ENCODE measurements at places on chromosomes 11 and 22. TPM values are rescaled to one million over a fixed set of nuclear protein-coding genes. Genes with fewer than 3 reads are reported as not detected.

The TMEM135 gene
- total RNA-seq = 16.8 TPM

GRCh38 chr11:1226226-1226985 lies 3.5 kb downstream of the MUC5B start:
- peak; percentile 90 for DNase-seq

DNA sequence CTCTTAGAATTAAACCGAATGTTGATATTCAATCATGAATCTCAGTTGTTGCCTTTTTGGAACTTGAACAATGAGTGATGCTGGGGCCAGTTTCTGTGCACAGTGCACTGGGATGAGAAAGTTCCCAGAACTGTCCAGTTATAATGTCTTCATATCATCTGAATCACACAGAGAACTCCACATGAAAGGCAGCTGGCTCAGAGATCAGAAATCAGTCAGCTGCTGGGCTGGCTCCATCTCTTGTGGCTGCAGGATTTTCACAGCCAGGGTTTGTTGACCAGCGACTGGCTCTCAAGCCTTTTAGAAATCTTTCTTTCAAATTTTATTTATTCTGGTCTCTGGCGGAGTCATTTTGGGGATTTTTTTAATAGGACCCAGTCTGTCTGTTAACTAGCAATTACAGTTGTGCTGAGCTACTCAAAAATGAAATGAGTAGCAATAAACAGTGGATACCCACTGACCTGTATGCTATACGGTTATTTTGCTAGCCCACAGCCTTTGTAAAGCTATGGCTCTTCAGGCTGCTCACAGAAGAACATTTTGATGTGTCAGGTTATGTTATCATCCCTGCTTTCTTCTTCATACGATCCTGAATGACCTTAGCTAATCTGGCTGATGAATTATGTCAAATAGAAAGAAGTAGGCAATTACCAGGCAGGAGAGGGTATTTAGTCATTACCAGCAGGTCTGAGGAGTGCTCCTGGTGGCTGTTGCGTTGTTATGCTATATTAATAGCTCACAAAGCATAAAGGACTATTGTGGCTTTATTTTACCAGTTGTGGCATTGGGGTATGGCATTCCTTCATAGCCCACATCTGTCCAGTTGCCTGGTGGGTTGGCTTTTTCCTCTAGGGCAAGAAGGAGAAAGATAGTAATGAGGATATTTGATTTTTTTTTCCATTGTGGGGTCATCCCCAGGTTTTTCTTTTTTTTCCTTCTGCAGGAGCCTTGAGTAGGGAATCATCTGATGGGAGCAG lies 3.6 kb downstream of the FAT3 start:
- DNase-seq = no peak

The CCDC15 gene
- total RNA-seq = 3.6 TPM

The PDE3B gene
- total RNA-seq = 0.47 TPM

The SCN3B gene
- total RNA-seq = 0.45 TPM

The HTR3A gene
- not detected for total RNA-seq

- DNase-seq = no peak
Observed at GRCh38 chr22:25655371-25655935, 86.5 kb upstream of the MYO18B start.

- no peak for DNase-seq
Observed at GRCh38 chr22:30178181-30179126, 68.1 kb downstream of the LIF start.

DNA sequence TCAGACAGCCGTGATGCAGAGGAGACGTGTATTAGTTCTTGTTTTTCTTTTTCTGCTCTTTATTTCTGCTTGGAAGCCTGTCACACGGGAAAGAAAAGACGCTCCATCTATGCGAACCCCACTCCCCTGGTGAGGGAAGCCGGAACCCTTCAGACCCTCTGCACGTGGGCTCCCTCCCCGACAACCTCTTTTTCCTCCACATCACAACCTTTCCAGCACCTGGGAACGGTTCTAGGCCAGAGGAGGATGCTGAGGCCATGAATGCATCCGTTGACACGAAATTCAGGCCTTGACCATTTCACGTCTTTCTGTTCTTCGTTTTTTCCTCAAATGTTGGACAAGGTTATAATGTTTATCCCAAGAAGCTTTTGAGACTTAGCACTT lies 85.3 kb upstream of the WNT7B start:
- DNase-seq = no peak

The DCDC1 gene
- not detected for total RNA-seq

GRCh38 chr11:122745111-122745510 lies 89.6 kb downstream of the UBASH3B start:
- no peak for DNase-seq

DNA sequence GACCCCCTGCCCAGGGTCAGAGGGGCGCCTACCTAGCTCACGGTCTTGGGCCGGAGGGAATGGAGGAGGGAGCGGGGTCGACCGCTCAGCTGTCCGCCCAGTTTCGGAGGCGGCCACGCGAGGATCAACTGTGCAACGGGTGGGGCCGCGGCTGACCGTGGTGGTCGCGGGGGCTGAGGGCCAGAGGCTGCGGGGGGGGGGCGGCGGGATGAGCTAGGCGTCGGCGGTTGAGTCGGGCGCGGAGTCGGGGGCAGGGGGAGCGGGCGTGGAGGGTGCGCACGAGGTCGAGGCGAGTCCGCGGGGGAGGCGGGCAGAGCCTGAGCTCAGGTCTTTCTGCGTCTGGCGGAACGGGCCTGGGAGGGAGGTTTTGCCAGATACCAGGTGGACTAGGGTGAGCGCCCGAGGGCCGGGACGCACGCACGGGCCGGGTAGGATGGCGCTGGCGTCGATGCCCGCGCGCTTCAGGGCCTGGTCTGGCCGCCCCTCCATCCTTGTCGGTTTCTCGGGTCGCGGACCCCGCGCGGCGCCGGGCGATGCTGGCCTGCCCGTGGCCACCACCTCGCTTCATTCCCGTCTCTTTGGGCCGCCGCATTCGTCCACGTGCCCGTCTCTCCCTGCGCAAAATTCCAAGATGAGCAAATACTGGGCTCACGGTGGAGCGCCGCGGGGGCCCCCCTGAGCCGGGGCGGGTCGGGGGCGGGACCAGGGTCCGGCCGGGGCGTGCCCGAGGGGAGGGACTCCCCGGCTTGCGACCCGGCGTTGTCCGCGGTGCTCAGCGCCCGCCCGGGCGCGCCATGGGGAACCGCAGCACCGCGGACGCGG lies at the start of gene DRD4:
TSS of gene DRD4 (plus strand) at position 759 of the 822 bp plus-strand sequence. CDS start at position 795, 36 bp downstream.
- no peak for DNase-seq

GRCh38 chr11:110077831-110078325 lies 15.3 kb upstream of the ZC3H12C start:
- no peak for DNase-seq

DNA sequence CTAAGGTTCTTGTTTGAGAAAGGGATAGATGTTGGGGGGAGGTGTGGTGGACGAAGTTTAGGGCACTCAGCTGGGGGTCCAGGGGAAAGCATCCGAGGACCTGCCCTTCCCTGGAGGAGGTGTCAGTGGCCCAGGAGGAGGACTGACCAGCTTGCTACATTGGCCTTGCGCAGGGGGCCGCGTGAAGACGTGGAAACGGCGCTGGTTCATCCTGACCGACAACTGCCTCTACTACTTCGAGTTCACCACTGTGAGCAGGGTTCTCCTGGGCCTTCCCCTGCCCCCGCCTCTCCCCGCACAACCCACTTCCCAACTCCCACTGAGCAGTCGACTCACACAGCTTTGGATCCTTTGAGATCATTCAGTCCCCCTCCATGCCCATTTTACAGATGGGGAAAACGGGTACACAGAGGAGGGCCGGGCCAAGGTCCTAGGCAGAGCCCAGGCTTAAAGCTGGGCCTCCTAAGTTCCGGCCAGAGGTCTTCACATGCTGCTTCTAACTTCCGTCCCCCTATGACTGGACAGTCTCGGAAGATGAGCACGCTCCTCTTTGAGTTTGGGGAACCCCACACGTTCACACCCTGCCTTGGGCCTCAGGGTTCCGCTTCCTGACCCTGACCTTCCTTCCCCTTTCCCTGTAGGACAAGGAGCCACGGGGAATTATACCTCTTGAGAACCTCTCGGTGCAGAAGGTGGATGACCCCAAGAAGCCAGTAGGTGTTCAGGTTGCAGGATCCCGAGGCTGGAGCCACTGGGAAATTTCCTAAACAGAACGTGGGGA lies 28.7 kb downstream of the CYTH4 start:
- no peak for DNase-seq

GRCh38 chr11:72573072-72573854 lies 101.0 kb downstream of the PDE2A start:
- no peak for DNase-seq

The SYT13 gene
- 1.8 TPM for total RNA-seq

GRCh38 chr11:32187111-32187510 lies 96.2 kb downstream of the RCN1 start:
- no peak for DNase-seq

The GLYATL1 gene
- 0.28 TPM for total RNA-seq

GRCh38 chr11:65454696-65455456 lies 32.3 kb downstream of the NEAT1 start:
- DNase-seq = peak; percentile 75

The CRYBB2 gene
- not detected for total RNA-seq

The SLC36A4 gene
- total RNA-seq = 28.9 TPM

The CARD18 gene
- not detected for total RNA-seq

DNA sequence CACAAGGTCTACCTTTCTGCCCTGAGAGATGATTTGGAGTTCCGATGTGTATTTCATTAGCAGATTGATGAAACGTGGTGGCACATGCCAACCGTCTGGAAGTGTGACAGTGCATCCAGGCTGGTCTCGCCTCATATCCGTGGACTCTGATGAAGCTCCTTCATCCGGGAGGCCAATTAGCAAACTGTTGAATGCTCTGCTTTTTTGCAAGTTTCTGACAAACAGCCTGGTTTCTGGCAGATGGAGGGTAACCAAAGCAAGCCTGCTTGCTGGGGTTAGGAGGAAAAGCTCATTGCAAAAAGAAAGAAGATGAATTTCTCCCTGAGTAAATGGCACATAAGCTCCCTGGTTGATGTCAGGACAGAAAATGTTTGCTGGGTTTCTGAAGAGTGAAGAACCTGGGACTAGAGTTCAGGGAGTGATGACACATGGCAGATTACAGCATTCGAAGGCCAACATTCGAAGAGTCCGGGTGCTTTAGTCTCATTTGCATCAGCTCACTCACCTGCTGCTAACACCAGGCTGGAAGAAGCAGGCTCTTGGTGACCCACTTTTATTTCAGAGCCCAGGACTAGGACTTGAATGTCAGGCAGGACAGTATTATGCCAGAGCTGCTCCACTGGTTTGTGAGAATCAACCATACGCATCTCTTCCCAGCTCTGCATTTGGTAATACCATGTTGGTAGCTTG lies 135.9 kb upstream of the TTC12 start:
- no peak for DNase-seq

- DNase-seq = no peak
Observed at GRCh38 chr11:18748766-18749365, 22.9 kb upstream of the IGSF22 start.

The C22orf42 gene
- total RNA-seq = not detected

GRCh38 chr22:17820879-17821439 lies 46.7 kb upstream of the BID start:
- no peak for DNase-seq

DNA sequence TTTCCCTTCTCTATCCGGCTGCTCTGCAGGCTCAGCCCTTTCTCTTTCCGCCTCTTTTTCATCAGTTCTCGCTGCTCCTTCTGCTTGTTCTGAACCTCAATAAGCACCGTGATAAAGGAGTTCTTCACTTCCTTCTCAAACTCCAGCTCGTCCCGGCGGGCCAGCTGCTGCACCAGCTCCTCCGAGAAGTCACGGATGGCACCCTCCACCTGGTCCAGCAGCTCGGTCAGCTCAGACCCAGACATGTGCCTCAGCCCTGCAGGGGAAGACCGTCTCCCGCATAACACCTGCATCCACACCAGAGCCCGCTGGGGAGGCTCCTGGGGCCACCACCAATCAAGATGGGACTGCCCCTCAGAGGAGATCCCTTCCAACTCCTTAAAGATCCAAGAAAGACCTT lies 40.2 kb downstream of the FEZ1 start:
- DNase-seq = no peak

DNA sequence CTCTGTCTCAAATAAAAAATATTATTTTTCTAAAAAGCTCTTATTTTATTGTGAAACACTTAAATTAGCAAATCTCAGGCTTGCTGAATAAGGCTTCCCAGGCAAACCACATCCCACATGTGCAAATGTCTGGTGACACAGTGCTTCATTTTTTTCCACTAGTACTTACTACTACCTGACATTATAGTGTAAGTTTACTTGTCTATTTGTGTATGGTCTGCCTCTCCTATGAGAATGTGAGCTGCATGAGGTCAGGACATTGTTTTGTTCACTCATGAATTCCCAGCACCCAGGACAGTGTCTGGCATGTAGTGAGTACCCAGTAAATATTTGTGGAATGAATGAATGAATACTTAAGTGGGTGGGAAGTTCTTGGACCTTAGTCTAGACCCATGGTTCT lies 103.1 kb downstream of the PTPRJ start:
- DNase-seq = no peak

DNA sequence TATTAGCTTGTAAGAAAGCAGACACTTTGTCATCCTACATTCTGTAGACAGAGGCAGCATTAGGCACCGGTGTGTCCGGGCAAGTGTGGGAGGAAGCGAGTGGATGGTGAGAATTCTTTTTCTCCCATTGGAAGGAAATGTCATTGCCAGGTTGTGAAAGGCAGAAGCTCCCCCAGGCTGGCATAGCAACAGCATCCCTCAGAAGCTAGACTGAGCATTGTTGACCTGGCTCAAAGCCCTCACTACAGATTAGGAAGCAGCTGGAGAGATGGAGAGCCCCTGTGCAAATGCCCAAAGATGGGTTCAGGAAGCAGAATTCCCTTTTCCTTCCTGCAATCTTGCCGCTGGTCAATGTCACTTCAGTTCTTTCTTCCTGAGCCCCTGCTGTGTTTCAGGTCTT lies 1299.3 kb downstream of the TBC1D22A start:
- no peak for DNase-seq

- DNase-seq = no peak
Observed at GRCh38 chr11:97973352-97973857, 1047.3 kb upstream of the CNTN5 start.

- no peak for DNase-seq
Observed at GRCh38 chr11:2330696-2331095, 28.9 kb downstream of the TSPAN32 start.

The PLXNB2 gene
- 356 TPM for total RNA-seq

The OOSP1 gene
- not detected for total RNA-seq

DNA sequence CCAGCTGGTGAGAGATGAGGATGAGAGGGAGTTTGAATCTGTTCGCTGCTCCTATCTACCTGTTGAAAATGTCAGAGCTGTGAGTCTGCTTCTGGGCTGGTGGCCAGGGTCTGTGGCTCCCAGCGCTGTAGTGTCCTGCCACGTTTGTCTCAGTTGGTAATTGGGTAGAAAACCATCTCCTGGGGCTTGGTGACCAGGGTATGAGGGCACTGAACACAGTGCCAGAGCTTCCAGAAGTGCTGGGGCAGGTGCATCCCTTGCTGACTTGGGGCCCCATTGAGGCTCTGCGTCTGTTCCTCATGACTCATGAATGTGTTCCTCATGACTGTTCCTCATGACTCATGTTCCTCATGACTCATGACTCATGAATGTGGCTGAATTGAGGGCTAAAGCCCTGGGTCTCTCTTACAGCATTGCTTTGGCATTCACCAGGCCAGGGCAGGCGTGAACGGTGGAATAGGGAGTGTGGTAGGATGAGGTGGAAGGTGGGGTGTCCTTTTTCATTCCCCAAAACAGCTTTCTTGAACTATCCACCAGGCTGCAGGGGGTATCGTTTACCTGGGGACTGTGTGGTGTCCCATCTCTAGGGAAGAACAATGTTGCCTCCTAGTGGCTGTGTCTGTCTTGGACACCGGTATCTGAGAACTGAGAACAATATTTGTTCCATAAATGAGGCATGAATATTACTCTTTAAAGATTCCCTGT lies 139.5 kb downstream of the COMMD9 start:
- DNase-seq = no peak
